ENCODE measurements at places on chromosomes 16 and 17. TPM values are rescaled to one million over a fixed set of nuclear protein-coding genes. Genes with fewer than 3 reads are reported as not detected.

LRRC45 gene
- total RNA-seq: 20.7 TPM

CIITA gene
- total RNA-seq: under 0.01 TPM

CDK12 gene
- 49.2 TPM for total RNA-seq

CCDC47 gene
- total RNA-seq: 133 TPM

ZBTB4 gene
- 23.3 TPM for total RNA-seq

NPIPA8 gene
- 0.22 TPM for total RNA-seq

COPZ2 gene
- total RNA-seq: 6.8 TPM

NDRG4 gene
- total RNA-seq: 11.1 TPM

SERPINF2 gene
- total RNA-seq: not detected

ZNF624 gene
- total RNA-seq: 5.6 TPM
